ENCODE measurements at places on chromosomes 5 and 9.

DNA sequence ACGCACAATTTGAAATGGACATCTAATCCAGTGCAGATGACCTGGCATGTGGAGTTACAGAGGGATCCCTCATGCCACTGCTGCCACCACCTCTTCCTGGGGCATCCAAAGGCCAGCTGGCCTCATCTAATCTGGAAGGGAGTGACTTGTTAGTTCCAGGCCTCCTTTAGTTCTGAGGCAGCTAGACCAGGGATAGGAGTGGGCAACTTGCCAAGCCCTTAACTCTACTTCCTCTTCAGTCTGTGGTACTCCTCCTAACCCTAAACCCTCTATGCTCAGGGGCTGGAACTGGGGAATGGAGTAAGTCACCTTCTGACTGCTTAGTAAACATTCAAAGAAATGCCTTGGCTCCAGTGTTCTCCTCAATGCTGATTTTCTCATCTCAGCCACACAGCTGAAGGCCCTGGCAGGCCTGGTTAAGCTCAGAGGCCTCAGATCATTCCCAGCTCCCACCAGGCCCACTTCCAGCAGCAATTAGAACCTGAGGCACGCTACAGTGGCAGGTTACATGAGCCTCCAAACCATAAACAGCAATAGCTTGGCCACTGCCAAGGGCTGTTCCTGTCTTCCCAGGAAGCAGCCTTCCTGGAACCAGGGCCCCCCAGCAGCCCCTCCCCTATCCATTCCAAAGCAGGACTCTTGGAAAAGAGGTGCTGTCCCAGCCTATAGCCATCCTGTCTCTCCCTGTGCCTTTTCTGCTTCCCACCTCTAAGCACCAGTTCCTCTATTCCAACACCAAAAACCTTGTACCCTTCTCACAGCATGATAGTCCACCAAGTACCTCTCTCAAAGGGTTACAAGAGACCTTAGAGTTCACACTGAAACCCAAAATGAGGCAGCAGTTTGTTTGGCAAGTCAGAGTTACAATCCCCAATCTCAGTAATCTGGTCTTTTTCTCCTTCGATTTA lies 2.0 kb downstream of the EIF4EBP3 start:
- DNase-seq = no peak

GRCh38 chr5:78509145-78509865 lies 139.3 kb downstream of the LHFPL2 start:
- DNase-seq = no peak

- no peak for DNase-seq
These were observed 421.5 kb downstream of the KIAA0825 start for GRCh38 chr5:94196953-94197352.

- no peak for DNase-seq
These were observed 126.1 kb downstream of the GPBP1 start for GRCh38 chr5:57299986-57300385.

GRCh38 chr5:33267801-33268200 lies 173.0 kb upstream of the TARS1 start:
- no peak for DNase-seq

DNA sequence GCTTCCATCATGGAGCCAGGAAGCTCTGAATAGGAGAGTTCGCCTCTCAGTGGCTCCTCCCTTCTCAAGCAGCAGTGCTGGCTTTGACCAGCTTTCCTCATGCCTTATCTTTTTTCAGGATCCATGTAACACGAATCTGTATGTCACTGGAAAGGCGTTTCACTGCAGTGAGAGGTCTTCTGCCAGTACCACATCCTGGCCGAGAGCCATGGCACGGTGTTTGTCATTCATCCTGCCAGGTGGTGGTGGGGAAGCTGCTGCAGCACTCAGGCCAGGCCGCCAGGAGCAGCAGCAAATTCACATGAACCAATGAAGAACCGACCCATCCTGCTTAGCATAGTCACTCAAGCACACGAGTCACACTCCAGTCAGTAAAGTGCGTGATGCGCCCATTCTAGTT lies 179.0 kb downstream of the FANCC start:
- no peak for DNase-seq

DNA sequence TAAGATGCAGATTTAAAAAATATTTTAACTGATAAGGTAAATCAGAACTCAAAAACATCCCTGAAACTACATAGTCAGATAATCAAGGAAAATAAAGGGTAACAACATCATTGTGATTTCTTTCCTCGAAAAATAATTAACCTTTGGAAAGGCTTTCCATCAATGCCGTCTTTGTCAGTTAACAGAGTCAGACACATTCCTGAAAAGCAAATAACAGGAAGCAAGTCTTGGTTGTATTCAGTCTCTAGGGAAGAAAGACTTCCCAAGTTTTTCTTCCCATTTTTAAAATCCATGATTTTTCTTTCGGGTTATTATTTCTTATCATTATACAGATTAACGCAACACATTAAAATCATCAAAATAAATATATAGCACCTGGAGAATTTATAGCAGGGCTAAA lies 256.4 kb upstream of the CDH6 start:
- no peak for DNase-seq

GRCh38 chr9:35060548-35061207 lies 11.7 kb downstream of the VCP start:
- DNase-seq = no peak

DNA sequence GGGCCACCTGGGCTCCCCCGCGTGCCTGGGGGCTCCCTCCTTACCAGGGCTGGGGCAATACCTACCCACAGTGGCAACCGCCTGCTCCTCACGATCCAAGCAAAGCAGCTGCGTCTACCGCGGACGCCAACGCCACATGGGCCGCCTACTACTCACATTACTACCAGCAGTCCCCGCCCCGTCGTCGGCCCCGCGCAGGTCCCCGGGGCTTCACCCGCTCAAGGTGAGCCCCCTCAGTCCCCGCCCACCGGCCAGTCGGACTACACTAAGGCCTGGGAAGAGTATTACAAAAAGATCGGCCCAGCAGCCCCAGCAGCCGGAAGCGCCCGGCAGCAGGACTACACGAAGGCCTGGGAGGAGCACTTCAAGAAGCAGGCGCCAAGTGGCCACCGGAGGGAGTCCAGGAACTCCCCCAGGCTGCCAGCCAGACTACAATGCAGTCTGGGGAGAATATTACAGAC lies 106.0 kb upstream of the MTAP start:
- peak; percentile 25 for DNase-seq

DNA sequence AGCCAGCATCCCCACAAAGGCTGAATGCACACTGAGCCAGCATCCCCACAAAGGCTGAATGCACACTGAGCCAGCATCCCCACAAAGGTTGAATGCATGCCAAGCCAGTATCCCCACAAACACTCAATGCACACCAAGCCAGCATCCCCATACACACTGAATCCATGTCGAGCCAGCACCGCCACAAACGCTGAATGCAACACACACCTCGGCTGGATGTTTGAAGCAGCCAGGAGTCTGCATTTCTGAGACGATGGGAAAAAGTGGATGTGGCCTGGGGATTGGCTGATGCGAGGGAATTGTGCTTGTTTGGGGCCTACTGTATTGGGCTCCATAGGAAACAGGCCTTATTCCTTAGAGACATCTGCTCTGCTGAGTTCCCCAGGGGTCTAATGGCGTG lies 30.9 kb upstream of the CEP72 start:
- DNase-seq = no peak

DNA sequence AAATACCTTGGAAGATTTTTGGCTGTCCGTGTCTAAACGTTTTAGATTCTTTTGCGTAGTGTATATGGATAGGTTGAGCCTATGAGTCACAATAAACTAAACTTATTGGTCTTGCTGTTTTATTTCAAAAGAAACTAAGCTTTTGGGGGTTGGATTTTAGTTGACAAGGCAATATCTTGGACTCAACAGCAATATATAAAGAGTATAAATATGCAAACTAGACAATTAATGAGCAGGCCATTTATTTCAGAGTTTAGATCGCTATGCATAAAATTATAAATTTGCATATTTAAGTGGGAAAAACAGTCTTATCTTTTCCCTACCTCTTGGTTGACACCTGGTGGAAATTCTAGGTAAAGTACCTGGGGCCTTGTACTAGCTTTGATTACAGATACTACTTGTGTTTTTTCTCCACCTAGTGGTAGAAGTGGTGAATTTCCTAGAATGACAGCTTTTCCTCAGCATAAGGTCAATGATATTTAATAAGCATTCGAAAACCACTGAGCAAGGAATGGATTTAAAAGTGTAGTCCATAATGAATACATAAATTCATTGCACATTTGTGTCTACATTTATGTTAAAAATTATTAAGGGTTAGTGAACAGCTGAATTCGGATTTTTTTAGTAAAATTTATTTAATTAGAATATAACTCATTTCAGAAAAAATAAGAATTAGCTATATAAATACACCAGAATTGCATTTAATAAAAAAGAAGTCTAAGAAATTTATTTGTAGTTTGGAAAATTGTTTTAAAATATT lies 1.7 kb upstream of the ARRDC3 start:
- DNase-seq = no peak

GRCh38 chr9:95055334-95055850 lies 262.1 kb downstream of the FANCC start:
- no peak for DNase-seq

DNA sequence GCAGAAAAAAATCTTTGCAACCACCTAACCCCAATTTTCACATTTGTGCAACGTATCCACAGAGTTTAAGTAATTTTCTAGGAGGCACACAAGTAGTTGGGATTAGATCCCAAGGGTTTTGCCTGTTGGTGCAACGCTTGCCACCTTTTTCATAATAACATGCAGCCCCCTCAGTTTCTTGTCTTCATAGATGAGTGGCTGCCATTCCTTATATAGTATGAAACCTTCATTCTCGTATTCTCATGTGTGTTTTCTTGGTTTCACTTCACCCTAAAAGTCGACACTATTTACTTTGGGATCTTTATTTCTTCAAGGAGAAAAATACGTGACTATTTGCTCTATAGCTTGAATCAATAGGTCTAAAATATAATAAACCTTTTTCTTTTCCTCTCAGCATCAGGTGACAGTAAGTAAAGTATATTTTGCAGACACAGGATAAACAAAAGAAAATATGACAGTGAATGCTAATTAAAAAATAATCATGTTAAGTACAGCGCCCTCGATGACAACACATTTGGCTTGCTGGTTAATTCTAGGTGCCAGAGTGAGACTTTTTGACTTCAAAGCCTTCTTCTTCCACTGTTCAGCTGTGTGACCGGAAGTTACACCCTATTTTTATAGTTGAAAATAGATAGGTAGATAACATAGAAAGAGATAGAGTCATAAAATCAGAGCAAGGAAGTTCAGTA lies 342.8 kb upstream of the CCNG1 start:
- no peak for DNase-seq

DNA sequence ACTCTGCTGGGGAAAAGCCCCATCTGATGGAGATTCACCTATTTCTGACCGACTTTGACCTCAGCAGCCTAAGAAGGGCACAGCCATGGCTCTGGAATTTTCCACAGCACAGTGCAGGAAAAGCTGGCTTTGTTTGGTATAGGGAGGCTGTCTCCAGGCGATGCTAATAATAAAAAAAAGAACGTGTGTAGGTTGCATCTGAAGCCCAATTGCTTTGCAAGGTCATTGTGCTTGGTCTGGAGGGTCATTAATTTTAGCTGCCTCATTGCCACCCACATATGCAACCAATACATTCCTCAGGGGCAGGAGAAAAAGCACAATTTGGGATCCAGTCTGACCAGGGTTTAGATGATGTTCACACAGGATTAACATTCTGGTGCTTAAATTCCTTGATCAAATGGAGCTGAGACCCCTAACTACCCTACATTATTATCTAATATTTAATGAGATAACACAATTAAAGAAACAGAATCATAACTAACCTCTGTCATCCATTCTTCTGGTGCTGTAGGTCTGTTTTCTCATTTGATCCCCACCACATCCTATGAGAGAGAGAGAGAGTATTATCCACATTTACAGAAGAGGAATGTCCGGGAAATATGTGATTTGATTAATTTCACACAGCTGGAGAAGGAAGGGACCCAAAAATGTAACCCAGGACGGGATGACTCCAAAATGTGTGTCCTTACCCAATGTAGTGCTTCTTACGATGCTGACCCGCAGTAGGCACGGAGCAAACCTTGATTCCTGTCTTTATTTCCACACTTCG lies 175.9 kb downstream of the RFK start:
- no peak for DNase-seq

GRCh38 chr9:77488439-77489126 lies 159.5 kb downstream of the GNA14 start:
- DNase-seq = no peak

DNA sequence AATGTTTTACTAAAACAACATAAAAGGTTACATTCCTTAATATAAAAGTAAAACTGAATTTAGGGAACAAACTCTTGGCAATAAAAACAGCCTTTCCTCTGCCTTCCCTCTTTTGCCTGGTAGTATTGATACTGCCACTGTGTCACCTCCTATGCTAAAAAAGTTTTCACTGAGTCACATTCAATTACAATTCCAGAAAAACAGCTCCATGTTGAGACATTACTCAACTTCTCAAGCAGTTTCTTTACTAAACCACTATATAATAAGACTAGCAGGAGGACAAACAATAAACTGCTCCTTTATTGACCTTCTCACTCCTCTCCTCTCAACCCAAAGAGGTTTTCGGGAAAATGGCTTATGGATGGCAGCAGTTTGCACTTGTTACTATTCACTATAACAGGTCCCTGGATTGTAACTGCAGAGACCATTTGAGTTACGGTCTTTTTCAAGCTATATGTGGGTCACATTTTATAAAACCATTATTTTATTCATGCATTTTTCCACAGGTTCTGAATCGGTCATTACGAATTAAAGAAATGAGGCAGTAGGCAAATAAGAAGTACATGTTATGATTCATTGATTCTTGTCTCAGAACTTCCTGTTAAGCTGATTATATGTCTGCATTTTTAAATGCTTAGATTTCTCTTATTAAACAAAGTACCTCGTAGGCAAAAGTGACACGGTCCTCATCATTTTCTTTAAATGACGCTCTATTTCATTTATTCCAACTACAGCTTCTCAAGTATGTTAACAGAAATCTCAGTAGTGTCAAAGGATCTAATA lies 2.1 kb downstream of the ZDHHC21 start:
- DNase-seq = no peak

DNA sequence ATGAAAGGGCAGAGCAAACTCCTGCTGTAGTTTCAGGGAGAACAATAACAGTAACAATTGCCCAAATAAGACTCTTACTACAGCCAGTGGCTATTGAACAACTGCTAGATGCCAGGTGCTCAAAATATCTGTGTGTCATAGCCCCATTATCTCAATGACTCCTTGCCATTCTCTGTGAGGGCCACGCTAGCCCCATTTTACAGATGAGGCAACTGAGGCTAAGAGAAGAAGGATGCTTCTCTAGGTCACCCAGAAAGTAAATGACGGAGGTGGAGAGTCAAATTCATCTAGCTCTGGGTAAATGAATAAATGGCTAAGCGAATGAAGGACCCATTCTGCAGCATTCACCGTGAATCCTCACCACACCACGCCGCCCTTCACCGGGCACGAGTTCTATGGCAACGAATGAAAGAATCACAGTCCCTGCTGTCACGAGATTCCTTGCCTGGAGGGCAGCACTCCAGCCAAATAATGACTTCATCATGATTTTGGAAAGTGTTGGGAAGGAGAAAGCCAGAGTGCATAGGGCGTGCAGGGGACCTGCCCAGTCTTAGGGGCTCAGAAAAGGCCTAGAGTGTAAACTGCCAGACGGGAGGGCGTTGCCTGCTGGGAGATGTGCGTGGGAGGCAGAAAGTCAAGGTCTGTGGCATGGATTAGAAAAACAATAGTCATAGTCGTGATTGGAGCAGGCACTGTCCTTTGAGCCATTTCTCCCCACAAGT lies 147.2 kb downstream of the C9orf50 start:
- DNase-seq = no peak

- DNase-seq = no peak
These were observed 291.8 kb downstream of the AOPEP start for GRCh38 chr9:95018099-95018936.

- DNase-seq = peak; percentile 92
These were observed 13.3 kb downstream of the RPS14 start for GRCh38 chr5:150436141-150436680.
